ENCODE measurements at places on chromosomes 4 and X.
A peak's percentile ranks its signal among the peaks of the same experiment; 100 is the strongest.

DNA sequence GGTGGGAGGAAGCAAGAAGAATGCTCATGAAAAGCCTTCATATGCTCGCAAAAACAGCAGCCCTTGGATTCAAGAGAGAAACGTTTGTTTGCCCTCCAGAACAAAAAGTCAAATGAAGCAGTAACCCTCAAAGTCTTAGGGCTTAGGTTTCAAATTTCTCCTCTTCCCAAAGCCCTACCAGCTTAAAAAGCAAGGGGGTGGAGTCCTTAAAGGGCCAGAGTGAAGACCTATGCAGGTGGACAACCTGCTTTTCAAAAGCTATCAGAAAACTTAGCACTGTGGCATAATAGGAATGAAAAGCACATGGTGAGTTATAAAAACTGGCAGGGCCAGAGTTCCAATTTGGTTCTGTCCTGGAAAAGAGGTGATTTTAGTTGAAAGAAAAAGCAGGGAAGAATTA, 253.3 kb downstream of the NAP1L3 start:
- no peak for DNase-seq

GRCh38 chr4:122309988-122310626, 68.7 kb upstream of the ADAD1 start:
- no peak for DNase-seq

DNA sequence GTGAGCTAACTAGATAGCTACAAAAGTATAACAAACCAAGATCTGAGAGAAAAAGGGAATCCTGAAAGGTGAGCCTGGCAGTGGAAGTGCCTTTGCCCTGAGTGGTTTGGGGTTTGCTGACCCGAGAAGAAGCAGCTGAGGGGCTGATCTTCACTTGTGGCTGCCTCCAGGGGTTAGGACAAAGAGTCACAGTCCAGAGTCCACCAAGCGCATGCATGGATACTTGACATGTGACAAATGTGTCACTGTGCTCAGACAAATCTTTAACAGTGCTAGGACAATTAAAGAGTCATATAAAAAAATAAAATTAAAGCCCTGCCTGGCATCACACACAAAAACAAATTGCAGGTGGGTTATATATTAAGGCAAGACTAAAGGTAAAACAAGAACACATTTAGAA, 26.4 kb downstream of the HMGB3 start:
- no peak for DNase-seq

GRCh38 chrX:149476513-149476912, 28.6 kb downstream of the IDS start:
- no peak for DNase-seq

DNA sequence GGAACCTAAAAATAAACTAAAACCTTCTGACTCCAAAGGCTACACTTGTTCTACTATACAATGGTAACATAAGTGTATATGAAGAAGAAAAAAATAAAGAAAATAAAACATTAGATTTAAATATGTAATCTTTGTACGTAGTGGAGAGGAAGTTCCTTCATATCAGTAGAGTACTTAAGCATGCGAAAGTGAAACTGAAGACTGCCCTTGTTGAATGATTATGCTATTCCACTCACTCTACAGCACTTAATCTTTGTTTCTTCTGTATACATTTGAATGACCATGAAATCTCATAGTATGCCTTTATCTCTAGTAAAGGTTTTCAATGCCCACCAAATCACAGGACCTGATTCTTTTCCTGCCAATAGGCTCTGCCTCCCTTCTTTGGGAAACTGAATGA, 78.9 kb downstream of the NDST3 start:
- no peak for DNase-seq

- DNase-seq, result no peak
Measured at GRCh38 chrX:122418758-122419157, 765.3 kb upstream of the GRIA3 start.

GRCh38 chr4:34371676-34372075, 1872.6 kb downstream of the ARAP2 start:
- peak; percentile 28 for DNase-seq

DNA sequence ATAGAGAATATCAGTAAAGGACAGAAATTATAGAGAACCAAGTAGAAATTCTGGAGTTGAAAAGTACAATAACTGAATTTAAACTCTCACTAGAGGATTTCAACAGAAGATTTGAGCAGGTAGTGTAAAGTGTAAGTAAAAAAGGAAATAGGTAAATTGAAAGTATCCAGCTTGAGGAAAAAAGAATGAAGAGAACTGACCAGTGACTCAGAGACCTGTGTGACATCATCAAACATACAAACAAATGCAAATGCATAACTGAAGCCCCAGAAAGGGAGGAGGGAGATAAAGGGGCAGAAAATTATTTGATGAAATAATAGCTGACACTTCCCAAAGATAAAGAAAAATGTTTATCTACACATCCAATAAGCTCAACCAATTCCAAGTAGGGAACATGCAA, 8.3 kb upstream of the SPON2 start:
- DNase-seq, result no peak

GRCh38 chr4:151987606-151988005, 226.8 kb upstream of the GATB start:
- DNase-seq, result no peak

GRCh38 chrX:110123331-110123782, 120.4 kb downstream of the TMEM164 start:
- DNase-seq, result no peak

GRCh38 chr4:187921946-187922623, 73.5 kb upstream of the ZFP42 start:
- DNase-seq, result no peak

GRCh38 chrX:99495453-99495852, 914.6 kb downstream of the PCDH19 start:
- no peak for DNase-seq
